ENCODE measurements at places on chromosomes 5 and 9. TPM values are rescaled to one million over a fixed set of nuclear protein-coding genes. Genes with fewer than 3 reads are reported as not detected.

GRCh38 chr5:58988938-58989337 lies 406.1 kb downstream of the RAB3C start:
- no peaks in the 10 kb centered on the region for H3K27me3 ChIP-seq
- H3K4me3 ChIP-seq = no peak overlapping the region
- H3K27ac ChIP-seq = no peak overlapping the region
- peaks cover 2% of the 10 kb centered on the region for H3K36me3 ChIP-seq
- no peak for DNase-seq

DNA sequence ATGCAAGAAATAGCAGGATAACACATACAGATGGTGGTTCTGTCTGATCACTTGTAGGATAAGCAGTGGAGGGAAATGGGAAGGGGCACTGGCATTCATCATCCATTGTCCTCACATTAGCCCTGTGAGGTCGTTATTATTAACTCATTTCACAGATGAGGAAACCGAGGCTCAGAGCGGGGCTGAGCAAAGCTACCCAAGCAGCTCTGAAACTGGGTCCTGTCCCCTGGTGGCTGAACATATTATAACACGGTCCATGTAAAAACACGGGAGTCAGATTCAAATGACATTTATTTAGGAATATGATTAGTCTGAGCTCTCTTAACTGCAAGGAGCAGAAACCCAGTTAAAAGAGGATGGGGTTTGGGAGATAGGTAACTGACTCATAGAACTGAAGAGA lies 43.1 kb downstream of the HRH2 start:
- DNase-seq = no peak
- no peak overlapping the region for H3K4me3 ChIP-seq
- H3K27ac ChIP-seq = no peak overlapping the region
- peaks cover 10% of the 10 kb centered on the region for H3K36me3 ChIP-seq

DNA sequence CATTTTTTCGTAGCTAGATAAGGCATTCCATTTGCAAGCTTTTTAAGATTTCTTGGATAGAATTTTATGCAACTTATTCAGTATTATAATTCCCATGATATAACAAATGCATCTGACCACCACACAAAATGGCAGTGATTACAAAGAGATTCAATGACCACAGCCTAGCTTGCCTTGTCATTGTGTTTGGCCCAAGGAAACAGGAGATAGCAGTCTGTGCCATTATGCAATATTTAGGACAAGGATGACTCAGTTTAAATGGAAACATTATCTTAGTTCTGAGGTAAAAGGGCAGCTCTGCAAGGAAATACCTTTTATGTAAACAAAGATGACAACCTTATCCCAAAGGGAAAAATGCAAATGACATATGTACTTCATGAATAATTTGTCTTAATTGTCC lies 89.8 kb downstream of the NUDT12 start:
- no peaks in the 10 kb centered on the region for H3K36me3 ChIP-seq
- no peak overlapping the region for H3K27ac ChIP-seq
- no peak for DNase-seq
- no peak overlapping the region for H3K4me3 ChIP-seq
- H3K4me1 ChIP-seq = peaks cover 4% of the 10 kb centered on the region
- H3K27me3 ChIP-seq = peaks cover 62% of the 10 kb centered on the region

- no peaks in the 10 kb centered on the region for H3K27me3 ChIP-seq
- DNase-seq = no peak
- H3K36me3 ChIP-seq = no peaks in the 10 kb centered on the region
- H3K4me1 ChIP-seq = no peaks in the 10 kb centered on the region
- H3K4me3 ChIP-seq = no peak overlapping the region
- H3K27ac ChIP-seq = peak overlapping the region; percentile 39
These were observed 238.9 kb downstream of the NR3C1 start for GRCh38 chr5:143164557-143164956.

Gene SLC36A2
- total RNA-seq = not detected

GRCh38 chr9:115786321-115786720 lies 367.3 kb upstream of the PAPPA start:
- H3K36me3 ChIP-seq = no peaks in the 10 kb centered on the region
- no peak for DNase-seq
- H3K4me3 ChIP-seq = no peak overlapping the region
- H3K4me1 ChIP-seq = no peaks in the 10 kb centered on the region
- H3K27ac ChIP-seq = no peak overlapping the region

- no peak overlapping the region for H3K4me3 ChIP-seq
- H3K4me1 ChIP-seq = peaks cover 7% of the 10 kb centered on the region
- H3K36me3 ChIP-seq = peaks cover 2% of the 10 kb centered on the region
- no peak overlapping the region for H3K27ac ChIP-seq
- DNase-seq = no peak
- peaks cover 36% of the 10 kb centered on the region for H3K27me3 ChIP-seq
These were observed 45.7 kb downstream of the GTF3C4 start for GRCh38 chr9:132716007-132716406.

DNA sequence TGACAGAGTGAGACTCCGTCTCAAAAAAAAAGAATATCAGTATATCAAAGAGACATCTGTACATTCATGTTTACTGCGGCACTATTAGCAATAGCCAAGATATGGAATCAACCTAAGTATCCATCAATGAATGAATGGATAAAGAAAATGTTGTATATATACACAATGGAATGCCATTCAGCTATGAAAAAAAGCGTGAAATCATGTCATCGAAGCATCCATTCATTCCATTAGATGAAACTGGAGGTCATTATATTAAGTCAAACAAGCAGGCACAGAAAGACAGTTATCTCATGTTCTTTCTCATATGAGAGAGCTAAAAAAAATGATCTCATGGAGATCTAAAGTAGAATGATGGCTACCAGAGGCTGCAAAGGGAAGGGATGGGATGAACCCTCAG lies 180.9 kb upstream of the TLX3 start:
- no peak overlapping the region for H3K27ac ChIP-seq
- peaks cover 5% of the 10 kb centered on the region for H3K27me3 ChIP-seq
- no peak overlapping the region for H3K4me3 ChIP-seq
- no peaks in the 10 kb centered on the region for H3K36me3 ChIP-seq
- no peak for DNase-seq

Data from T-helper 17 cell (primary cell).